Hair follicle dermal papilla cell (primary cell): ENCODE measurements at places on chromosomes 5 and 9. TPM values are rescaled to one million over a fixed set of nuclear protein-coding genes. Genes with fewer than 3 reads are reported as not detected.

Gene FCN2
- total RNA-seq: 0.24 TPM in 1 of 2 replicates, not detected in the other

Gene NUP188
- total RNA-seq: 37.5 and 42.6 TPM in 2 replicates

Gene RFX3
- total RNA-seq: 2.7 and 3.2 TPM in 2 replicates

Gene GARNL3
- 2.9 and 7.3 TPM in 2 replicates for total RNA-seq

Gene PCDHA9
- total RNA-seq: 0.16 and 0.36 TPM in 2 replicates

Gene PPP2R2B
- total RNA-seq: under 0.01 TPM in 1 of 2 replicates, not detected in the other

Gene KIF24
- 0.97 TPM in 2 replicates for total RNA-seq

Gene PDCD1LG2
- 20.1 and 21.5 TPM in 2 replicates for total RNA-seq

Gene SPAG8
- total RNA-seq: 0.49 and 2.1 TPM in 2 replicates

Gene SLC12A7
- total RNA-seq: 4.0 and 6.2 TPM in 2 replicates

Gene ALDOB
- not detected in 2 replicates for total RNA-seq

Gene UBE2QL1
- total RNA-seq: under 0.01 and 0.12 TPM in 2 replicates

Gene ADGRD2
- not detected in 2 replicates for total RNA-seq

Gene GPRIN1
- total RNA-seq: 3.4 and 3.9 TPM in 2 replicates

Gene CNTNAP3B
- total RNA-seq: under 0.01 TPM in 1 of 2 replicates, not detected in the other

Gene IFNA21
- not detected in 2 replicates for total RNA-seq

Gene SEMA5A
- 42.0 and 59.4 TPM in 2 replicates for total RNA-seq
